ENCODE measurements at places on chromosomes 12 and 14.

DNA sequence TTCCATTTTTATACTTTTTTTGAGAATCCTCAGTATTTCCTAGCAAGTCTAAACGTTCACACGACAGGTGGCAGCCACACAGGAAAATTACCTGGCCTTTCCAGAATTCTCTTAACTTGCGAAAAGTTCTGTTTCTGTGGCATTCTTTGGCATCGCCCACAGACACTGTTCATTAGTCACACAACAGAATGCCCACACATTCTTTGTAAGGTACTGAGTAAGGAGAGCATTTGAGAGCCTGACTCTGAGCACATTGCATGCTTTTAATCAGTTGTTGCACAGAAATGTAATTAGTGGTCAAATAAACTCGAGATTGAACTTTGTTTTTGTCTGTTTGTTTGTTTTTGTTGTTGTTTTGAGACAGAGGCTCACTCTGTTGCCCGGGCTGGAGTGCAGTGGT is 52.4 kb downstream of the LMNTD1 start:
- DNase-seq: peak; percentile 28

- no peak for DNase-seq
These were observed 43.5 kb upstream of the CDKN3 start for GRCh38 chr14:54353266-54353665.

GRCh38 chr12:102204025-102204424 is 6.4 kb upstream of the PMCH start:
- no peak for DNase-seq

DNA sequence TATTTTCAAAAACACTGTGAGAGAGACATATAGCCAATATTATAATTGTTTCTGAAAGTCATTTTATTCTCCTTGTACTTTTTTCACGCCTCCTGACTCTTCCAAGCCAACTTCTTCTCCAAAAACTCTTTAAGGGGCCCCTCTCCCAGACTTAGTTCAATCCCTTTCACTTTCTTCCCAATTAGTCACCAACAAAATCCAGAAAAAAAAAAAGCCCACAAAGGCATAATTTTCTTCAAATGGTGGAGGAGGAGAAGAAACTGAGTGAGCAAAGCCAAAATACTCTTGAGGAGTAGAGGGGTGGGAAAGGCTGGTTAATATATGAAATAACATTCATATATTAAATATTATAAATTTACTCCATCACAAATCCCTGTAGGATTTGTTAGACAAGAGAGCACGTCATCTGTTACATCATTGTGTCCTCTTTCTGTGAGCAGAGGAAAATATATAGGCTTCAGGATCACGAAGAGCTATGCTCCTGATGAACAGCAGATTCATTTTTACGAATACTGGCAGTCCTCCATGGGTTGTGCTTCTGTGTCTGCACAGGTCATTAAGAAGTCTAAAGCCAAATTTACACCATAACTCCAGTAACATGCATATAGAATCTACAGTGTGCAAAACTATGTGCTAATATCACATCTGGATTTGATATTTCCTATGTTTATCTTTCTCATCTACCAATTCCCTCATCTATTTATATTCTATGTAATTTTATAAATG is 25.9 kb upstream of the NID2 start:
- DNase-seq: no peak

GRCh38 chr14:39145266-39145966 is 24.7 kb downstream of the TRAPPC6B start:
- DNase-seq: no peak

DNA sequence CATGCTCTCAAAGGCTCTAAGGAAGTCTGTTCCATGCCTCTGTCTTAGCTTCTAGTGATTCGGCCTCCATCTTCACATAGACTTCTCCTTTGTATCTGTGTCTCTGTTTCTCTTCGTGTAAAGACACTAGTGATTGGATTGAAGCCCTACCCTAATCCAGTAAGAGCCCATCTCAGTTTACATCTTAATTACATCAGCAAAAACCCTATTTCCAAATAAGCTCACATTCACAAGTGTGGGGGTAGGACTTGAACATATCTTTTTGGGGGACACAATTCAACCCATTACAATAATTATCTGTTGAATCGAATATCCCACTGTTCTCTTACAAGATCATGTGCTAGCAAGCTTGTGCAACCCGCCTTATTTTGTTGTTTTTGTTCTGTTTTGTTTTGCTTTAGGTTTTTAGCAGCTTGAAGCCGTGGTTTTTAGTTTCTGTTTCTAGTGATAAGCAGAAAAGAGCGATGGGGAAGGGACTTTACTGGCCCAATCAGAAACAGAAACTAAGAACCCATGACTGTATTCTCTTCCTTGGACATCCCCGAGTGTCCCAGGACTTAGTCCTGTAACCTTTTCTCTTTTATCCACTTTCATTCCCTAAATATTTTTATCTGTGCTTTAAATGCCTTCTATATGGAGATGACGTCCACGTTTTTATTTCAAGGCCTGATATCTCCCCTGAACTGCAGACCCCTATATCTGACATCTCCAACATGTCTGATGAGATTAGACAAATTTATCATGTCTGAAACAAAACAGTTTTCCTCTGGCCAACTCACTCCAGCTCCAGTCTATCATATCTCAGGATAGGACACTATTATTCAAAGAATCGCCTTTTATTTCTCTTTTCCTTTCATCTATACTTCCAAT is 353.0 kb downstream of the CCDC91 start:
- no peak for DNase-seq

DNA sequence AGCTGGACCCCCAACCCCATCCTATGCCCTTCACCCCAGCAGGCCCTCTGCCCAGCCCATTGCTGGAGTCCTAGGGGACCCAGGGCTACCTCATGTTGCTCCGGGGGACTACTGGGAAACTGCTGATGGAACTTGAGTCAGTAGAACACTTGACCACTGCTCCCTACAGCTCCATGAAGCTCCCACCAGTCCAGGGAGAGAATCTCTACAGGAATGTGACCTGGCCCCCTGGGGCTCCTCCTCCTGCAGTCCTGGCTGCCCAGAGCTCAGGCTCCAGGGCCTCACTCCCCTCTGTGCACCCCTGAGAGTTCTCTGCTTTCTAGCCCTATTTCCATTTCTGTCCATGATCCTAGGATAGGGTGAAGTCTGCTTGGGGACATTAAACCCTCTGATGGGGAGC is 10.8 kb upstream of the AQP2 start:
- DNase-seq: no peak

DNA sequence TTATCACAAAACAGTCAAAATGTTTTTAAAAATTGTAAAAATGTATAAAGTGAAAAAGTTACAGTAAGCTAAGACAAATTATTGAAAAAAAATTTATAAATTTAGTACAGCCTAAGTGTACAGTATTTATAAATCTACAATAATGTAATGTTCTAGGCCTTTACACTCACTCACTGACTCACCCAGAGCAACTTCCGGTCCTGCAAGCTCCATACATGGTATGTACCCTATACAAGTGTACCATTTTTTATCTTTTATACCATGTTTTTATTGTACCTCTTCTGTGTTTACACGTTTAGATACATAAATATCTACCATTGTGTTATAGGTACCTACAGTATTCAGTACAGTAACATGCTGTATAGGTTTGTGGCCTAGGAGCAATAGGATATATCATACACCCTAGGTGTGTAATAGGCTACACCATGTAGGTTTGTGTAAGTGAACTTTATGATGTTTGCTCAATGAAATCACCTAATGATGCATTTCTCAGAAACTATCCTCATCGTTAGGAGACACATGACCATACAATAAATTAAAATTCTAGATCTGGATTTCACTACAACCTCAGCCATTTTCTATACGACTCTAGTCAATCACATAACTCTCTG is 66.8 kb downstream of the TXNDC16 start:
- no peak for DNase-seq

- DNase-seq: peak; percentile 67
These were observed 229.8 kb upstream of the LRIG3 start for GRCh38 chr12:59149995-59150642.

- DNase-seq: no peak
These were observed 56.6 kb downstream of the SH2B3 start for GRCh38 chr12:111462210-111462769.

GRCh38 chr12:53220694-53221202 is 11.3 kb downstream of the RARG start:
- DNase-seq: peak; percentile 97

GRCh38 chr12:59086126-59086525 is 165.8 kb upstream of the LRIG3 start:
- no peak for DNase-seq

GRCh38 chr12:102475355-102475754 is 5.0 kb downstream of the IGF1 start:
- no peak for DNase-seq

DNA sequence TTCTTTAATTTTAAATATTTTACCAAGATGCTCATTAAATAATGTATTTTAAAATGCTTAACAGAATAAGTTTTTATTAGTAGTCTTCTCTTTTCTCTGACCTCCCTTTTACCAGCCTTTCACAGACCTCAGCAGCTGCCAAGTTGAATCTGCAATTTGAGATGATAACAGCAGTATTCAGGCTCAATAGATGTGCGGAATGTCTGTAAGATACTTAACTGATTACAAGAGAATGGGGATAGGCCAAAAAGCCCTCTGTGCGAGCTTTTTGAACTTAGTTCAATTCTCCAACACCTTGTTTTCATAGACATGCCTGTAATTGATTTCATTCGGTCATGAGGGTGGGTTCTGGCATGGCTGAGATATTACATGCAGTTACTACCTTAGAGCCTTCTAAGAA is 277.2 kb downstream of the TMTC2 start:
- no peak for DNase-seq

GRCh38 chr14:77760381-77761204 is at the start of gene SNW1:
TSS of gene SNW1 (minus strand) at chr14:77761156. CDS start at chr14:77761127, 29 bp downstream.
- DNase-seq: peak; percentile 92

DNA sequence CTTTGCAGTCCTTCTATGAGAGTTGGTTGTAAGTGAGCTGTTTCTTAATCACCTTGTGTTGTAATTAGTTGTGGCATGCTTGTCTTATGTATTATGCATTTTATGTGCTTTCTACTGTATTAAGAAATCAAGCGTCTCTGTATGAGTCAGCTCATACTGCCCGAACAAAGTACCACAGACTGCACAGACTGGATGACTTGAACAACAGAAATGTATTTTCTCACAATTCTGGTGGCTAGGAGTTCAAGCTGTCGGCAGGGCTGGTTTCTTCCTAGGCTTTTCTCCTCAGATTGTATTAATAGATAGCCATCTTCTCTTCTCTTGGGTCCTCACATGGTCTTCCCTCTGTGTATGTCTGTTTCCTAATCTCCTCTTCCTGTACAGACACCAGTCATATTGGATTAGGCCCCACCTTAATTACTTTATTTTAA is 77.7 kb downstream of the FLRT2 start:
- DNase-seq: peak; percentile 75

- no peak for DNase-seq
These were observed 45.6 kb downstream of the SCAF11 start for GRCh38 chr12:45944771-45945170.

- DNase-seq: no peak
These were observed 181.9 kb upstream of the SLC38A2 start for GRCh38 chr12:46554460-46554859.

GRCh38 chr14:73234029-73234428 is 3.3 kb upstream of the PAPLN start:
- DNase-seq: no peak

- DNase-seq: no peak
These were observed 274.9 kb upstream of the MGAT4C start for GRCh38 chr12:86530996-86531655.

DNA sequence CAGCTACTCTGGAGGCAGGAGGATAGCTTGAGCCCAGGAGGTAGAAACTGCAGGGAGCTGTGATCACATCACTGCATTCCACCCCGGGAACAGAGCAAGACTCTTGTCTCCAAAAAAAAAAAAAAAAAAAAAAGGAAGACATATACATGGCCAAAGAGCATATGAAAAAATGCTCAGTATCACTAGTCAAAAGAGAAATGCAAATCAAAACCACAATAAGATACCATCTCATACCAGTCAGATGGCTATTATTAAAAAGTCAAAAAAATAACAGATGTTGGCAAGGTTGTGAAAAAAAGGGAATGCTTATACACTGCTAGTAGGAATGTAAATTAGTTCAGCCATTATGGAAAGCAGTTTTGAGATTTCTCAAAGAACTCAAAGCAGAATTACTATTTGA is 174.8 kb upstream of the ATF7IP start:
- no peak for DNase-seq

DNA sequence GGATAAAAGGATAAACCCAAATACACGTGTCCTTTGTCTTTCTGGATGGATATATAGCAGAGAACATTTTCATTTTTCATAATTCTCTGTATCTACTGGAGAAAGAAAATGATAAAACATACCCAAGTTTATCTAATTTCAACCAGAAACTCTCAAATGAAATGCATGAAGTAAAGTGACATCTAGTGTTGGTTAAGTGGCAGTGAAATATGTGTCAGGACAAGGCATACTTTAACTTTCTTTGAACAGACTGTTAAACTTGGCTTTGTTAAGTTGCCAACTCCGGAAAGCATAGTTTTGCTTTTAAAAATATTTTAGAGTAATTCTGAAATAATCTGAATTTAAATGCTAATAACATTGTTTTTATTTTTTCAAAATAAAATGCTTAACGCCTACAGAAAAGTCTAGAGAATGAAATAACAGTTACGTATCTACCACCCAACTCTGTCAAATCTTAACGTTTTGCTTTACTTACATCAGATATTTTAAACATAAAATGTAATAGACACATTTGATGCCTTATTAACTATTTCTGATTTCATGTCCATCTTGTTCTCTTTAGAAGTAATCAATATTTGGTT is 25.2 kb upstream of the NTN4 start:
- peak; percentile 42 for DNase-seq

- no peak for DNase-seq
These were observed 218.8 kb downstream of the KITLG start for GRCh38 chr12:88361493-88361892.

GRCh38 chr14:104845834-104846441 is 19.1 kb upstream of the CEP170B start:
- no peak for DNase-seq

GRCh38 chr14:63401646-63402045 is 82.9 kb upstream of the GPHB5 start:
- DNase-seq: no peak

DNA sequence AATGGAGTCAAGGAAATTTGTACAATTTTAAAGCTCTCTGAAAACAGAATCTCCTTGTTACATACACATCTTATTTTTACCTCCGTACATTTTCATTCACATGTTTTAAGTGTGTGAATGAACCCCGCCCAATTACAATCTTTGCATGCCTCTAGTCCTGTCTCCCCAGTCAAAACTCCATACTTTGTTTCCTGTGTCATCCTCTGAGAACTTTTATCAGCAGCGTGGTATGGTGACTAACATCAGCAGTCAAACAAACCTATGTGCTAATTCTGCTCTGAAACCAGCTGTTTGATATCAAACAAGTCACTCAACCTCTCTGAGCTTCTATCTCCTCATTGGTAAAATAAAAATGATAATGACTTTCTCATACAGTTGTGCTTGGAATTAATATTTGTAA is 15.8 kb upstream of the ERGIC2 start:
- no peak for DNase-seq

Measured in RWPE1 (cell line).